ENCODE measurements at places on chromosomes 1 and 21. TPM values are rescaled to one million over a fixed set of nuclear protein-coding genes. Genes with fewer than 3 reads are reported as not detected.
A peak's percentile ranks its signal among the peaks of the same experiment; 100 is the strongest.

The CCDC185 gene
- polyA plus RNA-seq = not detected

The SPAG17 gene
- not detected for polyA plus RNA-seq

The LYPLA2 gene
- 105 TPM for polyA plus RNA-seq

DNA sequence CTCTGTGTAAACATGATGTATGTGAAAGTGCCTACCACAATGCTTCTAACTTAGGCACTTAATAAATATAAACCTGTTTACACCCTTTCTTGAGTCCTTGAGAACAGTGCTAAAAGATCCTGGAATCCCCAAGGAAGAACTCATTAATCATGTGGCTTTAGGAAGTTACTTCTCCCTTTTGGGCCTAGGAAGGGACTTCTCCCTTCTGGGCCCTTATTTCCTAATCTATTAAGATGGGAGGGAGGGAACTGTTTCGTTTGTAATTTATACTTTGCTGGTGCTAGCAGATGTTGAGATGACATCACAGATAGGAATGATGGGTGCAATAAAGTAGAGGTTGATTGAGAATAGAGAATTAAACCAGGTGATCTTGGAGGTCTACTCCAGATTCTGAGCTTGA is 1.2 kb downstream of the BTF3L4 start:
- no peak overlapping the region for H3K27ac ChIP-seq
- H3K27me3 ChIP-seq = no peaks in the 10 kb centered on the region
- peaks cover 17% of the 10 kb centered on the region for H3K4me1 ChIP-seq
- DNase-seq = peak; percentile 18

- no peak overlapping the region for H3K4me3 ChIP-seq
- no peaks in the 10 kb centered on the region for H3K36me3 ChIP-seq
- H3K27me3 ChIP-seq = no peaks in the 10 kb centered on the region
These were observed 1512.2 kb downstream of the KCNT2 start for GRCh38 chr1:195096051-195096521.

- H3K4me1 ChIP-seq = no peaks in the 10 kb centered on the region
- no peaks in the 10 kb centered on the region for H3K27me3 ChIP-seq
- no peak overlapping the region for H3K27ac ChIP-seq
These were observed 7.4 kb upstream of the MOB3C start for GRCh38 chr1:46623743-46624644.

GRCh38 chr1:228278432-228278941 is 70.6 kb downstream of the OBSCN start:
- peaks cover 2% of the 10 kb centered on the region for H3K36me3 ChIP-seq
- no peaks in the 10 kb centered on the region for H3K4me1 ChIP-seq
- no peak overlapping the region for H3K4me3 ChIP-seq
- H3K27ac ChIP-seq = no peak overlapping the region
- H3K27me3 ChIP-seq = no peaks in the 10 kb centered on the region

- DNase-seq = peak; percentile 80
- no peaks in the 10 kb centered on the region for H3K27me3 ChIP-seq
- H3K4me3 ChIP-seq = peak overlapping the region; percentile 32
- H3K4me1 ChIP-seq = no peaks in the 10 kb centered on the region
- peak overlapping the region; percentile 42 for H3K27ac ChIP-seq
These were observed 10.9 kb upstream of the IFI16 start for GRCh38 chr1:158998781-158999161.

- no peak overlapping the region for H3K27ac ChIP-seq
- H3K36me3 ChIP-seq = no peaks in the 10 kb centered on the region
- no peak for DNase-seq
- H3K4me3 ChIP-seq = no peak overlapping the region
- H3K4me1 ChIP-seq = no peaks in the 10 kb centered on the region
- no peaks in the 10 kb centered on the region for H3K27me3 ChIP-seq
These were observed 363.5 kb upstream of the PTBP2 start for GRCh38 chr1:96358057-96358456.

DNA sequence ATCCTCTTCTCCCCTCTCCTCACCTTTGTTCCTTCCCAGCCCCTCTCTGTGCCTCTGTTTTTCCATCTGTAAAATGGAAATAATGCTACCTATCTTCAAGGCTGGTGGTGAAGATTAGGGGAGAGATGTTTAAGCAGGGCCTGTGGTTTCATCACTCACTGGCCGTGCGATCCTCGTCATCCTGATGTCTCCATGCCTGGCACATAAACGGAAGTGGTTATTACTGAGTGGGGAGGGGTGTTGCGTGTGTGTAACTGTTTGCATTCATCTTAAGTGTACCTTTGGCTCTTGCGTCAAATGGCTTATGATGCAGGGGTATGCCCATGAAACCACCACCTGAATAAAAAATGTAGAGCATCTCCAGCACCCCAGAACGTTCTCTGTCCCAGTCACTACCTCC is 17.2 kb upstream of the C1QA start:
- H3K27ac ChIP-seq = no peak overlapping the region
- H3K4me3 ChIP-seq = no peak overlapping the region
- peaks cover 19% of the 10 kb centered on the region for H3K27me3 ChIP-seq
- no peaks in the 10 kb centered on the region for H3K4me1 ChIP-seq
- no peak for DNase-seq

DNA sequence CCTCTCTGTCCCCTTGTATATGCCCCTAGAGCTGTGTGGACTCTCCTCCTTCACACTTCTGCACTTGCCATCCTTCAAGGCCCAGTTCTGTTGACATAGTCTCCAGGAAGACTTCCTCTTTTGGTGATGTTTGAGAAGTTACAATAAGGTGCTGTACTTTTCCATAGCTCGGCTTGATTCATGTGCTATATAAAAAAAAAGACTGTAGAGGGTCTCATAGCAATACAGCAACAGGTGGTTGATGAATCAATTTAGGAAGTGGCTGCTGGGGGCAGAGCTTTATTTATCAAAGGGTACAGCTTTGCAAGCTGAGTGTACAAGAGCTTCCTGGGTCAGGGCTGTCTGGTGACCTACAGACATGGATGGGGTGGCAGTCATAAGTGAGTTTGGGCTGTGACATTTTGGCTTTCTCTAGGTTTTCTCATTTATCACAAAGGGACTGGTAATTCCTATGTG is 102.7 kb downstream of the RUNX1 start:
- DNase-seq = no peak
- H3K36me3 ChIP-seq = no peaks in the 10 kb centered on the region
- no peak overlapping the region for H3K4me3 ChIP-seq
- H3K4me1 ChIP-seq = no peaks in the 10 kb centered on the region

DNA sequence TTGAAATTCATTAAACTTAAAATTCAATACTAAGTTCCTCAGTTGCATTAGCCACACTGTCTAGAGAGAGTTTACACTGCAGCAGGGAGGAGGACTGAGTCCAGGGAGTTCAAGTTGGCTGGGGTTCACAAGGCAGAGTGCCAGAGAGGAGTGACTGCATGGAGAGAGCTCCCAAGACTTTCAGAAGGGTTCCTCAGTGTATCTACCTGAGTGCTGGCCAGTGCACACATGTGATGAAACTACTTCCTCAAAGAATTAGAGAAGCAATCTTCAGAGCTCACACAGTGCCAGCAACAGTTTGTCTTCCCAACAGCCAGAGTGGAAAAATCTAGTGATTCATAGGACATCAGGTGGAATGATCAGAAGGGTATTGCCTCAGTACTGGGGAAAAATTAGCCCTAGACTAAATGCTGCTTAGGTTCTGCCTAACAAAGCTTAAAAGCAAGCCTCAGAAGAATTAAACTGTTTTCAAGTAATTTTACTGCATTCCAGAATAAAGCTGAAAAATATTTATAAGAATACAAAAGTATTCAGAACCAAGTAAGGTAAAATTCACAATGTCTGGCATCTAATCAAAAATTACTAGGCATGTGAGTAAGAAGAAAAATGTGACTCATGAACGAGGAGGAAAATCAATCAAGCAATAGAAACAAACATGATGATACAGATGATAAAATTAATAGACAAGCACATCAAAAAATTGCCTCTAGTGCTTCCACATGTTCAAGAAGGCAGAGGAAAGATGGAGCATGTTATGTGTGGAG is 10.4 kb upstream of the WNT3A start:
- no peaks in the 10 kb centered on the region for H3K27me3 ChIP-seq
- H3K4me3 ChIP-seq = no peak overlapping the region
- no peaks in the 10 kb centered on the region for H3K4me1 ChIP-seq
- DNase-seq = no peak

All from small intestine (tissue), 16 donors.